RKO (cell line): ENCODE measurements at places on chromosomes 16 and 17.

DNA sequence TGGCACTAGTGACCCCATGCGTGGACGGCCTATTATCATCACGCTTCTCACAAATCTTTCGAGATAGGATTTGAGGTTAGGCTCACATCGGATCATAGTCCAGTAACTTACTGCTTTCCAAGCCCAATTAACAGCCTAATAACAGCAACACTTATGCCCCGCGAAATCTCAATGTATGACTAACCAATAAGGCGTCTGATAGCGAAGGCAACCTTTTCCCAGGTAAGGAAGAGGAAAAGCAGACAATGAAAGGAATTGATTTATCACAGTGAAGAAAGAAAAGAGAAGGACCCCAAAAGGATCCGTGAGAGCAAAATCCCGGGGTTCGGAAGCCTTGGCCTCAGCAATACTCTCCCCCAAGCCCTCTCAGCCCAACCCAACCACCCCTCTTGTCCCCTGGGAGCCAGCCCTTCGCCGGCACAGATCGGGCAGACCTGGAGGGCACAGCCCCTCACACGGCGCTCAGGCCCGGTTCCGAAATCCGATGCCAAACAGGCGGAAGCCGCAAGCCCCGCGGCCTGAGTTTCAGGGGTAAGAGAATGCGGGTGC lies 534 bp downstream of the GPATCH8 start:
- DNase-seq = peak; percentile 48

GRCh38 chr16:67539691-67540635 lies 11.3 kb downstream of the RIPOR1 start:
- no peak for DNase-seq

- no peak for DNase-seq
Observed at GRCh38 chr17:31517524-31517923, 126.0 kb downstream of the RAB11FIP4 start.

GRCh38 chr16:30787613-30788378 lies 791 bp upstream of the ZNF629 start:
- peak; percentile 46 for DNase-seq

GRCh38 chr16:17666293-17666692 lies 195.5 kb upstream of the XYLT1 start:
- DNase-seq = no peak

GRCh38 chr17:63996430-63997182 lies 1.5 kb upstream of the PRR29 start:
- DNase-seq = no peak

GRCh38 chr17:48631693-48632578 lies 5.8 kb upstream of the HOXB9 start:
- no peak for DNase-seq

DNA sequence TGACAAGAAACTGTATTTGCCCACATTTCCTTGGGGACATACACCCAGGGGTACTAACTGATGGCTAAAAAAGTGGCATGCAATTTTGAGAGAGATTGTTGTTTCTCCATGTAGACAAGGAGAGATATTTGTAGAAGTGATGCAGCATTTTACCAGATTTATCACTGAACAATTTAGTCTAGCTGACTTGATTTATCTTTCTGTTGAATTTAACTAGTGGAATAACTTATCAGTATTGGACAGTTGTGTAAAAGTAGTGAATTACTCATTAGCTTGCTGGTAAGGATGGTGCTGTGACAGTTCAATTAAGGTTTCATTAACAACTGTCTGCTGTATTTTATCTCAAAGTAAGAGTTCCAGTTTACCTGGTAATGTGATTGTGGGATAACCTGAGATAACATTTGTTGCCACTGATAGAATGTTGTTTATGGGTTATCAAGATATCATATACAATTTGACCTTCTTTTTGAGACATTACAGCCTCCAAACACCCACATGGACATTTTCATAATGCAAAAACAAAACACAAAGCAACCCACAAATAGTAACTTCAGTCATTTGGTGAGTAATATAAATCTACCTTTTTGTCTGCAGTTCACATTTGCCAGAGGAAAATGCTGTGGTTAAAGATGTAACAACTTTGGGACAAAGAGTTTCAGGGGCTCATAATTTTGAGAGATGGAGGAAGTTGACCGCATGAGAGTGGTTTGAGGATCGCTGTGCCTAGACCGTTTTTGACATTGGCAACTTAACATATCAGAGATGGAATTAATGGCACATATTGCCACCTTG lies 3.8 kb downstream of the NLK start:
- DNase-seq = no peak

- no peak for DNase-seq
Observed at GRCh38 chr17:6661464-6661848, 9.9 kb downstream of the C17orf100 start.

- DNase-seq = no peak
Observed at GRCh38 chr16:27980076-27980775, 83.3 kb downstream of the GSG1L start.

- DNase-seq = no peak
Observed at GRCh38 chr17:35069311-35069710, 5.8 kb upstream of the RFFL start.

DNA sequence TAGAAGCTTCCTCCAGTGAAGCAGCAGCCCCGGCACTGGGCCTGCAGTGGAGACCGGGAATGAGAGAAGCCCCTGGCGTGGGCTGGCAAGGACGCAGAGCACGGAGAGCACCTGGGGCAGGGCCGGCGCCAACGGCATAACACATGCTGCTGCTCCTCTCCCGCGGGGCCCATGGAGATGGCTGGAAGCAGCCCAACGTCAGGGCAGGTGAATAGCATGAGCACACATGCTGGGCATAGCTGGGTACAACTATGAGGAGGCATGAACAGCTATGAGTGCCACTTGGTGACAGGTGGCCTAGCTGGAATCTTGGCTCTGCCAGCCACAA lies 46.4 kb downstream of the IRF8 start:
- no peak for DNase-seq

- DNase-seq = no peak
Observed at GRCh38 chr17:73265646-73266640, 4.3 kb upstream of the CPSF4L start.

GRCh38 chr17:15031975-15032374 lies 233.2 kb downstream of the PMP22 start:
- no peak for DNase-seq

DNA sequence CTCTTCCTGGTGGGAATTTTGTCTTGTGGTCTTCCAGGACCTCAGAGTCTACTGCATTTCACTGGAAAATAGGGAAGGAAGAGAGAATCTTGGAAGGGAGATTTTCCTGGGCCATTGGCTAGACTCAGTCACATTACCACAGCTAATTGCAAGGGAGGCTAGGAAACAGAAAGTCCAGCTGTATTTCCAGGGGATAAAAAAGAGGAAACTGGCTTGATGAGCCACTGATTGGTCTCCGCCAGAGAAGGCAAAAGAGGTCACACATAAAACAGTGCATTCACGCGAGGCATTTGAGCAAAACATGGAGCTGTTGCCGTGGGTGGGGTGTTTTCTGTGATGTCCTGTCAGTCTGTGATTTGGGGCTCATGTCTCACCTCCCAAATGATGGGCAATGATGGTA lies 345.3 kb downstream of the FOXL1 start:
- no peak for DNase-seq

DNA sequence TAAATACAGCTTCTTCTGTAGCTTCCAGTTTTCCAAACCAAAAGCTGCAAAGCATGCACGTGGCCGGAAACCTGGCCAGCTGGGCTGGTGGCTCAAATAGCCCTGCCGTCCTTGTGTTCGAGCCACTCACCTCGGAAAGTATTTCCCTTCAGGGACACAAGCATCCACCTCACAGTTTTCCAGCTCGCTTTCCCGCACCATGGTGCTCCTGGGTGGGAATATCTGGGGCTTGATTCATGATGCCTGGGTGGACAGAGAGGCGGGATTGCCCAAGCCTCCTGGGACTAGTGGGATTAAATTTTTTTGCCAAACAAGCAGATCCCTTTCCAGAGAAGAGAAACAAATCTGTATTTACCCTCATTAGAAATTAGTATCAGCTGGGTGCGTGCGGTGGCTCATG lies 7.1 kb upstream of the MVD start:
- DNase-seq = no peak

- no peak for DNase-seq
Observed at GRCh38 chr17:41959336-41960095, 7.1 kb upstream of the CNP start.

GRCh38 chr17:54063639-54064038 lies 240.9 kb downstream of the KIF2B start:
- no peak for DNase-seq

DNA sequence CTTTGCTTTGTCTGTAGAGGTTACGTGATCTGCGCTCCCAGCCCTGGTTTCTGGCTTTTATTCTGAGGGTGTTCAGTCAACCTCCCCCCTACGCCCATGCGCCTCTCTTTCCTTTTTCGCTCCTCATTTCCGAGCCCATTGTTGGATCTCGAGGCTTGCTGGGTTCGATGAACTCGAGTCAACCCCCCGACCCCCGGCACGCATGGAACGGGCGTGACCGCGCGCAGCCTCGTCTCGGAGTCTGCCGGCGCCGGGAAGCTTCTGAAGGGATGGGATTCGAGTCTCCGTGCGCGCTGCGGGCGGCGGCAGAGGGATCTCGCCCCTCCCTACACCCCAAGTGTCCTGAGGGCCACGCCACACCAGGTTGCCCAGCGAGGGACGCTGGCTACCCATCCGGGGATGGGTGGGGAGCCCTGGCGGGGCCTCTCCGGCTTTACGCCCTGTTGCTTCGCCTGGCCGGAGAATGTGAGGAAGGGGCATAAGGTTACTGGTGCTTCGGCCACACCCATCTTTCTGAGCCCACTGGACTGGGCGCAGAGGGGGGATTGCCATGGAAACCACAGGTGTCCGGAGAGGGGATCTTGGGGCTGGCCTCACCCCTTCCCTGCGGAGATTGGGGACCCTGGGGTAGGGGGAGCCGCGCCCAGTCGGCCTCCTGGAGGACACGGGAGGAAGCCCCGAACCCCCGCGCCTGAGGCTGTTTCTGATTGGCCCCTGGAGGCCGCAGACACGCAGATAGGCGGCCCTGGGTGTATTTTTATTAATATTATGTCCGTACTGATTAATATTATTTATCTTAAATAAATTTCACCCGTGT lies 1.8 kb downstream of the MAPT start:
- no peak for DNase-seq

DNA sequence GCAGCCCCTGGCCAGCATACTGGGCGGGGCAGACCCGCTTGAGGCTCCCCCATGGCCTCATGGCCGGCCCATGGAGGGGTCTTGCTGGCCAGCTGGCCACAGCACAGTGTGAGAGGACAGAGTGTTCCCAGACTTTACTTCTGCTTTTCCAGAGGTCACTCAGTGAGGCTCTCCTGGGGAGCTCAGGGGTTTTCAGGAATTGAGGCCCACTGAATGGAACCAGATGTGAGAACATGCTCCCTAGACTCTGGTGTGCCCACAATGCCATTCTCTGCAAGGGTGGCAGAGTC lies 21.2 kb downstream of the ATP6V0D1 start:
- no peak for DNase-seq

DNA sequence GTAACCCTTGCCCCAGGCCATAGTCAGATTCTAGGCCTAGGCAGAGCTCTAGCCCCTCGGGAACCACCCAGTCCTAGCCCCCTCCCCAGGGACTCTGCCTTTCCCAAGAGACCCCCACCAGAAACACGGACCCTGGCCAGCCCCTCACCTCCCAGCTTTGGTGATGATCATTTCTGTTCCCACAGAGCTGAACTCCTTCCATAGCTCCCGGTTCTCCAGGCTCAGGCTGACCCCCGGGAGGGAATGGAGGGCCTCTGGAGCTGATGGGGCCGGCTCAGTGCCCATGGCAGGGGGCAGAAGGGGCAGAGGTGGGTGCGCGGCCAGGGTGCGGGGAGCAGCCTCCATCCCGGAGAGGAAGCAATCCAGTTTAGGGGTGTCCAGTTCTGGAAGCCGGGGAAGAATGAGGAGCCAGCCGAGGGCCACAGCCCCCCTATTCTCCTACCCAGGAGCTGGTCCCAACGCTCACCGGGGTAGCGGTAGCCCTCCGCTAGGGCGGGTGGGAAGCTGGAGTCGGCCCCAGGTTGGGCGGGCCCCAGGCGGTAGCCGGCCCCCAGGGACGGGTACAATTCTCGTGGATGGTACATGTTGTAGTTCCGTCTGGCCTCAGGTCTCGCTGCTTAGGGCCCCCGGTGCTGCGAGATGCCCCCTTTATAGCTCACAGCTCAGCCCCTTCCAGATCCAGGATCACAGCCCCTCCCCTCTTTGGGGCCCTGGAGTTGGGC lies 953 bp downstream of the TBX6 start:
- no peak for DNase-seq

DNA sequence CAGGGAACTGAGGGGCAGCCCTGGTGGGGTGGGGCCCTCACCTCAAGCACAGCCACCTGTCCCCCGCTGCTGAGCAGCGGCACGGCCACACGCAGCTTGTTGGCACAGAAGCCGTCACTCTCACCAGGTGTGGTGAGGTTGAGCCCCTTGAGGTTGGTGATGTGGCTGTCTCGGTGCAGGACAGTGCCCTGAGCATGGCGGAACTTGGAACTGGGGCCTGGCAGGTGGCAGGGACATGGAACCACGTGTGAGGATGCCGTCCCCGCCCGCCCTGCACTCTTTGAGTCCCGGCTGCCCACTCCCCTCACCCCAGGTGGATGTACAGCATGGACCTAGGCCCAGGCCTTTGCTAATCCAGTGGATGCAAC lies 9.7 kb upstream of the VASN start:
- no peak for DNase-seq

GRCh38 chr16:19822533-19822932 lies 62.1 kb downstream of the GPRC5B start:
- no peak for DNase-seq

DNA sequence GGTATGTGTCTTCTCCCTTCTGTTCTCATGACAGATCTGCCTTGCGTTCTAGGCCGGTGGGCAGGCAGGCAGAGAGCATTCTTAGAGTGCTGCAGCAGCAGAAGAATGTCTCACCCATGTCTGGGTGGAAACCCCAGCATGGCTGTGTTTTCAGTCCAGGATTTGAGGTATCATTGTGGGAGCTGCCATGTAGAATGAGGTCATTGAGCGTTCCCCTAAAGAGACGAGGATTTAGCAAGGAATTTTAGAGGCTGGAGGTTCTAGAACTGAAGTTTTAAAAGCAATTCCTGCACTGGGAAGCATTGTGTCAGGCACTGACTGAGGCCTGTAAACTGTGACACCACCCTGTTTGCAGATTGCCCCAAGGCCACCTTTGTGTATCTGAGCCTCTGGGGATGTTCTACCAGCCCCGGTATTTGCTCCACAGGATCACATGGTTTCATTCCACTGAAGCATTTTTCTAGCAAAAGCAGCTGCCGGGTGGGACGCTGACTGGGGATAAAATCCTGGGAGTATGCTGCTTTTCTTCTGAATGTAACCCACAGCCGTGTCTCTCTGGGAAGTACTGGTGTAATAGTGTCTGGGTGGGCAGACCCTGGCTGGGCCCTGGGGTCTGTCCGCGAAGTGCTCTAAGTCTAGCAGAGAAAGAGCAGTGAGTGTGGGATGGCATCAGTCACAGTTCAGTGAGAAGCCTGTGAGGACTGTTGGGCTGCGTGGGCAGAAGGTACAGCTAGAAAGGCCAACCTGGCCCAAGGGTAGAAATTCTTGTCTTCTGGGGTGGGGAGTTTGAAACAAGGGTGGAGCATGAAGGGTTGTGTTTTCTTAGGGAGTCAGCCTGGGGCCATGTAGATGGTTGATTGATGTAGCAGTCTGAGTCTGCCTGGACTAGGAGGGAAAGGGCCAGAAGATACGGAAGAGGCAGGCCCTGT lies 30.2 kb downstream of the PLCD3 start:
- DNase-seq = no peak

- DNase-seq = no peak
Observed at GRCh38 chr17:10737736-10738135, 7.9 kb upstream of the TMEM220 start.
